Epithelial cell of proximal tubule (primary cell): ENCODE measurements at places on chromosomes 2 and 18.

DNA sequence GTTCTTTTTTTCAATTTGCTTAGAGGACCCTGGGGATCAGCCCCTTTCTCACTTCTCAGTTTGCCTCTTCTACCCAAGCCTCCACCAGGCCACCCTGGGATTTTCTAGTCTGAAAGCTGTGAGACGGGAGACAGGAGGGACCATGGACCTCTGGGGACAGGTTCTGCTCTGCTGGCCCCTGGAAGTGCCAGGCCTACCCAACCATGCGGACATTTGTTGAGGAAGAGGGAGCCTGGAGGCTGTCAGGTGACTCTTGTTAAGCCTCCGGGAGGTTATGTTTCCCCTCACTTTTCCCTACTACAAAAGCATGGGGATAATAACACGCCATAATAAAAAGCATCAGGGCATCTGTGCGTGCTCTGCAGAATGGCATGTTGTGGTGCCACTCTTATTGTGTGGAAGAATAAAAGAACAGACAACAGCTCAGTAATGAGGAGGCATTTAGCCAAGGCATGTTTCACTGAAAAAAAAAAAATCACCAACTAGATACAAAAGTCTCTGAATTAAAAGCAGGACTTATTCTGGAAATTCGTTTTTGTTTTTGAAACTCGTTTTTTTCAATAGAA is 48.3 kb upstream of the PLA2R1 start:
- DNase-seq = no peak

DNA sequence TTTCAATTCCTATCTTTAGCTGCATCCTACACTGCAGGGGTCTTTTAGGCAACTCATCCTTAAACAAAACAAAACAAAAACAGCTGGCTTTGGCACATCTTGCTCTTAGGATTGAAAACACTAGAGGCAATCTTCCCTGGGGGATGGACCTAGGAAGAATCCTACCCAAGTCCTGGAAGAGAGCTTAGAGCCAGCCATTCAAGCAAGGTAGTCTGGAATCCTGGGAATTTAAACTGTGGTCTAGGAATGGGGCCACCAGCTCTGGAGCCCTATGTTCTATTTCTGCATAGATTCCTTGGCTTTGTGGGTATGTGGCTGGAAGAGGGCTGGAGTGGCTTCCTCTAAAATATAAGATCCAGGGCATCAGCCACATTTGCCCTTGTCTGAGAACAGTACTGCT is 27.7 kb downstream of the MYL1 start:
- no peak for DNase-seq

DNA sequence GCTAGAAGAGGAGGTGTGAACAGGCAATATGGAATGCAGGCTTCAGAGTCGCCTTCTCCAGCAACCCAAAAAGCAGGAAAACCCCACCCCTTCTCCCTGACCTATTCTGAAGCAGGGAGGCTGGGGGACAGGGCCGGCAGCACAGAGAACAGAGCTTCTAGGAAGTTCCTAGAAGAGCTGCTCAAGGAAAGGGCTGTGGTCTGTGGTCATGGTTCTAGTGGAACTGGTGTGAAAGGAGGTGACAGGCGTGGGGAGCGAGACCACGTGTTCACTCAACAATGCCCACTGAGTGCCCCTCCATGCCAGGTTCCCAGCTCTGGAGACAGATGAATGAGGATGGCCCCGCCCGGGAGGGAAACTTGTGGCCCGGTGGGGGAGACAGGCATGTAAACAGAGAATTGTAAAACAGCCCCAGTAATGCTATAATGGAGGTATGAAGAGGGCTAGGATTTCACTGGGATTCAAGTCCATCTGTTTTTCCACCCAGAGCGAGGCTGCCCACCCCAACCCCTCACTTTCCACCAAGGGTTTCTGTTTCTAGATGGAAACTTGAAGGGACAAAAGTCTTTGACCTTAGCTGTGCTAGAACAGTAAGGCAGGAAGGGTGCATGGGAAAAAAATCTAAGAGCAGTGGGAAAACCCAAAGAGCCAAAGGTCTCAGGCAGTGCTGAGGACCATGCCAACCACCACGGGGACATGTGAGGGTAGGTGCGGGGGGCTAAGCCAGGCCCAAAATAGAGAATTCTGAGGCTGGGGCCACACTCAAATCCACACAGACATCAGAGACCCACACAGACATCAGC is 71.8 kb downstream of the TNS1 start:
- DNase-seq = no peak

DNA sequence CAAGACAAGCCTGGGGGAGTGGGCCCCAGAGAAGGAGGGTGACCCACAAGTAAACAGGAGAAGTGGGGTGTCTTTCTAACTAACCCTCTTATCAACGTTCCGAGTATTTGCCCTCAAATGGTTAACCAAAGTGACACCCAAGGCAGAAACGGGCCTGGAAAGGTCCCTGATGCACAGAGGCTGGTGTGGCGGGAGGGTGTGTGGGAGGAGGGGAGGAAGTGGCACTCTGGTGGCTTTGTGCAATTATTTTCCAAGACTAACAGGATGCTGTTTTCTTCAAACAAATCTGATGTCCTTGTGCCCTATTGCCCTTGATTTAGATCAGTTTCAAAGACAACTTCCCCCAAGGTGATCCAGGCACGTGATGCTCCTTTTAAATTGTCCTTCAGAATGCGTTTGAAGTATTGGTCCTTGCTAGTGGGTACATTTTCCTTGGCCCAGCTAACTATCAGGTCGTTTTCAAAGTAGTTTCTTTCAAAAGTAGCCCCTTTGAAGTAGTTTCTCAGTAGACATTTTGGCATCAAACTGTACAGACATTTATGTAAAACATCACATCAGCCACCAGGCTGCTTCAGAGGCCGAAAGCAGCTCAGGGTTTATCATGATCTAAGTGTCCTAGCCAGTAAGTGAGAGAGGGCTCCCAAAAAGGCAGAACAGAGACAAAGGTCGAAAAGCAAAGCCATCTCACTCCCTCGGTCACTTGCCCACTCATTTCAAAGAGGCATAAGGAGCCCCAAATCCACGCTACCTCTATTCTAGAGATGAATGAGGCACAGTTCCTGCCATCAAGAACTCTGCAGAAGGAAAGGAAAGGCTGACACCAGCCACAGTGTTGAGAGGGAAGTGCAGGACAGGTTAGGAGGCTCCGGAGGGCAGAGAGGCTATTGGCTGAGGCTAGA is 371.1 kb upstream of the ID2 start:
- no peak for DNase-seq

DNA sequence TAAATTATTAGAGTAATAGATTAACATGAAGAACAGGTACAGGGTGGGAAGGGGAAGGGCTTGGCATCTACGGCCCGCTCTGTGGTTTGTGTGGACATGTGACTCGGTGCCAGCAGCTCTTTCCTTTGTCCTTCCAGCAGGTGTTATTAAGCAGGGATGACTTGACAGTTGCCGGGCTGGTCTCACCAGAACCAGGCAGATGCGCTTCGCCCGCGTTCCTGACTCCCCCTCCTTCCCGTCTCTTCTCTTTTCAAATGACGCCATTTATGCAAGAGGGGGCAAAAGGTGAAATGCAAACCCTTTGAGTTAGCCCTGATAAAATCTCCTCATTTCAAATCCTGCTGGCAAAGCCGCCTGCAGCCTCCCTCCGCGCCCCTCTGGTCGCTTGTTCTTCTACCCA is 38.9 kb upstream of the MGAT4A start:
- no peak for DNase-seq

- DNase-seq = no peak
These were observed 104.4 kb upstream of the NYAP2 start for GRCh38 chr2:225295102-225295501.

GRCh38 chr18:697012-697411 is 15.4 kb downstream of the ENOSF1 start:
- no peak for DNase-seq

DNA sequence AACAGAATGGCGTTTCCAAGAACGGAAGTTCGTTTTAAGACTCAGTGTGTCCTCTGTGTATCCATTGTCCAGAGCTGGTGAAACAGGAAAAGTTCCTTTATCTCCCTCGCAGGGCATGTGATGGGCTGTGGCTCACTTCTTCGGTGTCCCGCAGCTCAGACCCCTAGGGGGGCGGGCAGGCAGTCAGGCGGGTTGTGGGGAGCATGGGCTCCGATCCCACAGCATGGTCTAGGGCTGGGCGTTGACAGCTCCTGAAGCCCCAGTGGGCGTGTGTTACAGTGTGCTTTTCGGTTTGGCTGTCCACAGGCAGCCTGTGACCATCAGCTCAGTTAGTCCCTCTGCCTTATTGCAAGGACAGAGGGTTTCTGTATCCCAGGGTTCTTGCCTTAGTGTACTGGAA is 319.6 kb downstream of the AGAP1 start:
- DNase-seq = no peak

GRCh38 chr2:45497355-45497754 is 113.7 kb downstream of the SRBD1 start:
- no peak for DNase-seq

DNA sequence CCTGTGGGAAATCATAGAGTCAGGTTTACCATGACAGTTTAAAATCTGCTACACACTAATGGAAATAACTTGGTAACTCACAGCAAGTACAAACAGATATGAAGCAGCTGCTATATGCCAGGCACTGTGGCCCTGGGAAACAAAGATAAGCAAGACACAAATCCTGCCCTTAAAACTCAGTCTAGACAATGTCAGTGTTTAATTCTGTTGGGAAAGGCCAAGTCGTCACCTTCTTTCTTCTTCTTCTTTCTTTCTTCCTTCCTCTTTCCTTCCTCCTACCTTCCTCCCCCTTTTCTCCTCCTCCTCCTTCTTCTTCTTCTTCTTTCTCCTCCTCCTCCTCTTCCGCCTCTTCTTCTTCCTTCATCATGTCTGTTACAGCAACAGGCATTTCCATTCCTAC is 26.8 kb downstream of the PLEK start:
- DNase-seq = no peak

DNA sequence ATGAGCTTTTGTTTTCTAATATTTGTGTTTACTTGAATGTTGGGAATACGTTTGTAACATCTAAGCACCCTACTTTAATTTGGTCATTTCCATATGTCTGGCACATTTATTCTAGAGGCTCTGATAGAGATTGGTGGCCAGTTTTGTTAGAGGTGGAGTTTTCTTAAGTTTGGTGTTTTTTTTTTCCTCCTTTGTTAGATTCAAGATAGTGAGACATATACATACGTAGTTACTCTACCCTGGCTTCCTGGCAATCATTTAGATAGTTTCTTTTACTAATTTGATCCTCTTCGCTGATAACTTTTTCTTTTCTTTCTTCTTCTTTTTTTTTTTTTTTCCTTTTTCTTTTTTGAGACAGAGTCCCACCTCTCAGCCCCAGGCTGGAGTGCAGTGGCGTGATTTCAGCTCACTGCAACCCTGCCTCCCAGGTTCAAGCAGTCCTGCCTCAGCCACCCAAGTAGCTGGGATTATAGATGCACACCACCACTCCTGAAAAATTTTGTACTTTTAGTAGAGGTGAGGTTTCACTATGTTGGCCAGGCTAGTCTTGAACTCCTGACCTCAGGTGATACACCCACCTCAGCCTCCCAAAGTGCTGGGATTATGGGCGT is 26.6 kb downstream of the SMCHD1 start:
- no peak for DNase-seq

DNA sequence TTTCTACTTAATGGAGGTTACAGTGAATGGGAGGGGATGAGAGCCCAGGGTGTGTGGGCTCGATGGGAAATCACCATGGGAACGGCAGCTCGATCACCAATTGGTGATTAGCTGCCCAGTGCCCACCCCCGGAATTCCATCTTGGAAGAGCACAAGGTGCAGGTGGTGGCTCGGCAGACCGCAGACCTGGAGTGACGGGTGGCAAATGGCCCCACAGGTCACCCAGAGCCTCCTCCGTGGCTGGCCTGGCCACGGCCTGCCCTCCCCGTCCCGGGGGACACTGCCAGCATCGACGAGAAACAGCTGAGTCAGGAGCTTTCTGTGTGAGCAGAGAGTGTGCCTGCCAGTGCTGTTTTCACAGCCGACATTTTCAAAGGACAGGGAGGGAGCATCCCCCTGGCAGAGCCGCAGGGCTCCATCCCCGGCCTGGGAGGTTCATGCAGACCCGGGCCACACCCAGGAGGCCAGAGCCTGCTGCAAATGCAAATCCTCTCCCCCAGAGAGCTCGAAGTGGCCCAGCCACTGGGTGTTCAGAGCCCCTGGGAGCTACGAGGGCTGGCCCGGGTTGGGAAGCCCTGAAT is 176.4 kb upstream of the MYT1L start:
- no peak for DNase-seq

GRCh38 chr18:33146014-33146413 is 294.5 kb downstream of the CCDC178 start:
- DNase-seq = no peak

DNA sequence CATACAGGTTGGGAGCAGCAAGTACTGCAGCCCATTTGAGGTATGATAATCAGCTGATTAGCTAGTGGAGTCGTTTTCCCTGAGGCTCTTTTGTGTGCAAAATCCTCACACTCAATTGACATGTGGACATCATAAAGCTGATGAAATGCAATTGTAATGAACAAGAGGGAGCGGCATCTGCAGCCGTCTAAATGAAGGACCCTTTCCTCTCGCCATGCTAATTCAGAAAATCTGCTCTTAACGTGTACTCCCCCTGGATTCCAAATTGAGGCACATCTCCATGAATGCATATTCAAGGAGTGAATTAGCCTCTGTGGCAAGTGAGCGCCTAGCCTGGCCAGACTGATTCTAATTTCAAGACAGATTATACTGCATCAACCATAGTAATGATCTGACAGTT is 260.9 kb upstream of the ATP5MC3 start:
- no peak for DNase-seq

GRCh38 chr2:17242813-17243485 is 275.3 kb downstream of the RAD51AP2 start:
- no peak for DNase-seq

GRCh38 chr2:36165132-36165531 is 190.4 kb upstream of the CRIM1 start:
- DNase-seq = no peak

GRCh38 chr2:140975237-140975636 is 1155.6 kb downstream of the LRP1B start:
- DNase-seq = no peak

DNA sequence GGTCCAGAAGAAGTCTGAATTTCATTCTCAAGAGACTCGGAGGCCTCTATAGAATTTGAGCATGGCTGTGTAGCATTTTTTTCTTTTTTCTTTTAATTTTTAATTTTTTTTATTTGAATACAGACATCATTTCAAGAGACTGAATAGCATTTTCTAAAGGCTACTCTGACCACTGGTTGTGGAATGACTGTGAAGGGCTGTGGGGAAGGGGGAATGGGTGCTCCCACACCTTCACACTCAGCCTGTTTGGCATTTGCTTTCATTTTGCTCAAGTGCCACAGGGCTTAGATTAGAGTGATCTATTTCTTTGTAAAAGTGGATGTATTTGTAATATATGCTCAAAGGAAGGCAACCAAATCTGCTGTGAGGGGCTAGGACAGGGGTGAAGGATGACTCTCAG is 142.0 kb upstream of the SPOPL start:
- DNase-seq = no peak
